Posterior vena cava (tissue), 2 donors: ENCODE measurements at places on chromosomes 7 and 10. TPM values are rescaled to one million over a fixed set of nuclear protein-coding genes. Genes with fewer than 3 reads are reported as not detected.

- no peak for DNase-seq
Observed at GRCh38 chr7:46515844-46516590, 594.9 kb upstream of the IGFBP3 start.

ZNF777 gene
- 8.5 TPM for total RNA-seq

DNA sequence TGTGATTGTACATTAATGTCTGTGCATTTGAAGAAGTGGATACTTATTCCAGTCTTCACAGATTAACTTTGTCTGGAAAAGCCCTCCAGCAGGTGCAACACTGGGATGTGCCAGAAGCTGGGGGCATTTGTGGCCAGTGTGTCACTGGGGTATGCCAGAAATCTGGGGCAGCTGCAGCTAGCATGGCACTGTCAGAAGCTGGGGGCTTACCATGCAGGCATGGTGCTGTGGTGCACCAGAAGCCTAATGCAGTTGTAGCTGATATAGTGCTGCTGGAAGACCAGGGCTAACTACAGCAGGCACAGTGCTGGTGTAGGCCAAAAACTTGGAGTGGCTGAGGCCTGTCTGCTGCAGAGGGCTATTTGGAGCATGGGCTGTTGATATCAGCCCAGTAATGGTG, 270.1 kb downstream of the STK31 start:
- no peak for DNase-seq

GRCh38 chr10:11176746-11177145, 159.1 kb downstream of the CELF2 start:
- DNase-seq: no peak

CLDN4 gene
- 0.97 TPM for total RNA-seq

OR9A2 gene
- not detected for total RNA-seq

DNA sequence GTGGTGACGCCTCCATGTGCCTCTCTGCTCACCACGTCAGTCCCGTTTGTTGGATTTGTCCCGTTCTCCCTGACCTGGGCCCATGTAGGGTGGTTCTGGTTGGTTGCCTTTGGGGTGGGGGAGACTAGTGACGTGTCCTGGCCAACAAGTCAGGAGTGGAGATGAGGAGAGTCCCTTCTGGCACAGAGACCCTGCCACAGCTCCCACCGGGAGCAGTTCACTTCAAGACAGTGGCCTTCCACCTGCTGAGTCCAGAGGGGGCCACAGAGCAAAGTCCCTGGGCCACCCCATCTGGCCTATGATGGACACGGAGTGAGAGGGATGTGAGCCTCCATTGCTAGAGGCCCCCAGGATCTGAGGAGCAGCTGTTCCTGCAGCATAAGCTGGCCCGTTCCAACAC, 405.6 kb downstream of the TCERG1L start:
- DNase-seq: no peak

VWDE gene
- total RNA-seq: 0.10 TPM

AMZ1 gene
- total RNA-seq: 1.1 TPM

DNA sequence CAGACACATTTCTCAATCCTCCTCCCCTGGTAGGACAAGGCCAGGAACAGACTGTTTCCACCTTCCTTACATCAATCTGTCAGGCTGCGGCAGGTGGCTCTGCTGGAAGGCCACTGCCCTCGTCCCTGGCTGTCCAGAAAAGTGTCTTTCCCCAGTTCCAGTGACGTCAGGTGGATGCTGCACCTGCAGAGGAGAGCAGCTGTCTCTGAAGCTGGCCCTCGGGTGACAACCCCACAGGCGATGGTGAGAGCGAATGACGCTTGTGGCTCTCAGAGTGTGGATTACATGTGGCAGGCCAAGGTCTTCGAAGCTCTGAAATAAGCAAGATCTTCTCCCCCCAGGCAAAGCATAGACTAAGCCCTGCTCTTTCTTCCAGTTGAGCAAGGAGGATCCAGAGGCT, 146.9 kb upstream of the RET start:
- no peak for DNase-seq
